ENCODE measurements at places on chromosomes 1 and 21.

- no peak for DNase-seq
Measured at GRCh38 chr1:33984906-33985565, 121.2 kb downstream of the HMGB4 start.

DNA sequence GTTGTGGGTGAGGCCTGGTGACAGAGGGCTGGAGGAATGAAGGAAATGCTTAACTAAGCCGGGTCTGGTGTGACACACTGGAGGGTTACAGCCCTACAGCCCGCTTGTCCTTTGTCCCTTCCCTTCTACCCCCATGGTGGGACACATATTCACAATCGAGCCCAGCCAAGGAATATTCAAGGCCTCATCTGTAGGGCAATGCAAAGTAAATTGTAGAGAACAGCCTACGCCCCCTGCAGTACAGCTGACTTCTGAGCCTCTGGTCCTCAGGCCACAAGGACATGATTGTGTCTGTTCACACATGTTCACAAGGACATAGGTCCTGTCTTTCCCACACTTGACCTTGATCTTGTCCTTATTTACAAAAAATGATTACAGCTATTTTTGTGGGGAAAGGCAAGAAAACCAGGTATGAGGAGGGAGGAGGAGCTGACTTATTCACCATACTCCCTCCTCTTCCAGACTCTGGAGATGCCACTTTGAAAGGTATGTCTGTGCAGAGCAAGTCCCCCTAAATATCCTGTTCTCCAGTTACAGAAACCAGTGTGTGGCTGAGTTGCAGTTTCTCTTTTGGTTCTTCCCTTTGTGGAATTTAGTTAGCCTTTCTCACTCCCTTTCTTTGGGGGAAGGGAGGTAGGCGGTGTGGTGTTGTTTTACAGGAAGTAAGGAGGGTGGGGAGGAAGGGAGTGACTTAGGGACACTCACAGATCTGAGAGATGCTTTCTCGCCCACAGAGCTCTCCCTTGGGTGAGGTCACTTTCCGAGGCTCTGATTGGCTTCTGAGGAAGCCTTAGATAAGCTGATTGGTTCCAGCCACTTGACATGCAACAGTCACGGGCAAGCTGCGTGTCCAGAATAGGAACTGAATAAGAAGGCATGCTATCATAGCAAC lies 14.6 kb downstream of the POLR3GL start:
- peak; percentile 72 for DNase-seq

- no peak for DNase-seq
Measured at GRCh38 chr1:12555411-12556367, 62.3 kb downstream of the DHRS3 start.

DNA sequence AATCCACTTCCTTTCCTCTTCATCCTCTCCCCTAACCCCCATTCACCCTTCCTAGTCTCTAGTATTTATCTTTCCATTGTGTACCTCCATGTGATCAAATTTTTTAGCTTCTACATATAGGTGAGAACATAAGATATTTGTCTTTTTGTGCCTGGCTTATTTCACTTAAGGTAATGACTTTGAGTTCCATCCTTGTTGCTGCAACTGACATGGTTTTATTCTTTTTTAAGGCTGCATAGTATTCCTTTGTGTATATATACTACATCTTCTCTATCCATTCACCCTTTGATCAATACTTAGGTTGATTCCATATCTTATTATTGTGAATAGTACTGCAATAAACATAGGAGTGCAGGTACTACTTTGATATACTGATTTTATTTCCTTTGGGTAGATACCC lies 128.7 kb downstream of the PCBP3 start:
- no peak for DNase-seq

DNA sequence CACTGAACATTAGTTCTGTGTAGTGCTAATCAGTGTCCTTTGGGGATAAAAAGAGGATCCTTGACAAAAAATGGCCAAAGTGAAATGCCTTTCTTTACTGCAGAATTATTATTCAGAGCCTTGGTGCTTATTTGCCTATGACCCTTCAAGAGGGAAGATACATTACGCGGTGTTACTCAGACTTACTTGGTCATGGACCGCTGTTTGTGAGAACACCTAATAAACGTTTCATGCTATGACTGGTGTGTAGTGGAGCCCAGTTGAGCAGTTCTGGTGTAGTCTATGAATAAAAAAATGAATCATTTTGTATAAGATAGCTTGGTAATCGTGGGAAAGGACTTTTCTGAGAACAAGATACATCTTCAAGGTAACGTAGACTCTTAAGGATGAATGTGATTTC lies 8.3 kb downstream of the NFYC start:
- DNase-seq, result no peak

All from stimulated activated CD4-positive, alpha-beta T cell treated with anti-CD3 and anti-CD28 coated beads, Interleukin-4, amount 100 ng/mL, for 1 hour (primary cell).